ENCODE measurements at places on chromosomes 12 and 14. TPM values are rescaled to one million over a fixed set of nuclear protein-coding genes. Genes with fewer than 3 reads are reported as not detected.

GRCh38 chr14:71668186-71668912, 263.9 kb upstream of the RGS6 start:
- no peak overlapping the region for H3K27ac ChIP-seq
- no peak overlapping the region for H3K4me3 ChIP-seq
- H3K4me1 ChIP-seq: no peaks in the 10 kb centered on the region
- no peak for DNase-seq
- peaks cover 15% of the 10 kb centered on the region for H3K36me3 ChIP-seq
- H3K27me3 ChIP-seq: no peaks in the 10 kb centered on the region

DNA sequence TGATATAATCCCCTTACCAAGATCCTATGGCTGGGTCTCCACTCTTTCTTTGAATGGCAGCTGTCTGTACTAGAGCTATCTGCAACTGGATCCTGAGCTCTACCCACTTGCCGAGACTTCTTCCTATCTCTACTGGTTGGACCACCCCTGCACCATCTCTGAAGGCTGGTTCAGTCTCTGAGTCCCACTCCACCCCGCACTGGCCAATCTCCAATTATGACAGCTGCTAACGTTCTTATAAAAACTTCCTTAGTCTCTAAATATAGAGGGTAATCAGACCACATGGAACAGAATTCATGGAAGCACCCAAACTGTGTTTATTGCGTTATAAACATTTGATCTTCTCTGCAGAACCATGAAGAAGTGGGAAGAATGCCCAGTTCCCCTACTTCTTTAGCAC, 186.6 kb upstream of the EEA1 start:
- H3K36me3 ChIP-seq: no peaks in the 10 kb centered on the region
- no peak overlapping the region for H3K27ac ChIP-seq
- H3K4me3 ChIP-seq: no peak overlapping the region

The CLEC12A gene
- total RNA-seq: 18.9 TPM

DNA sequence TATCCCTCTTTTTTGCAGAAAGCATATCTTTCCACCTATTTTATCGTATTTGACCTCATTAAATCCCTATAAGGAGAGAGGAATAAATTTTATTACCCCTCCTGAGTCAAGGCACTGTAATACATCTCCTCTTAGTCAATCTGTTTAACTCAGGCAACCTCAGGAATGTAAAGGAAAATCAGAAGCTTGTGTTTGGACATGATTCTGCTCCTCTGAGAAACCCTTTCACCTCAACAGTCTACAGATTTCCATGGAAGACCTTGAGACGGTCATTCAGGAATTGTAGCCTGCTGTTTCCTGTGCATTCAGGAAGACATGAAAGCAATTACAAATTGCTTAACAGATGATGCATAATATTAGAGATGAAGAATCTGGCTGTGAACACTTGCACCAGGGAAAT, 360.8 kb downstream of the PAWR start:
- no peak overlapping the region for H3K27ac ChIP-seq
- no peaks in the 10 kb centered on the region for H3K27me3 ChIP-seq
- no peak for DNase-seq
- H3K4me3 ChIP-seq: no peak overlapping the region
- H3K36me3 ChIP-seq: no peaks in the 10 kb centered on the region
- H3K4me1 ChIP-seq: no peaks in the 10 kb centered on the region

The SLC8A3 gene
- 0.30 TPM for total RNA-seq

The PPFIA2 gene
- not detected for total RNA-seq

- no peak for DNase-seq
- no peaks in the 10 kb centered on the region for H3K4me1 ChIP-seq
- H3K27me3 ChIP-seq: no peaks in the 10 kb centered on the region
- H3K4me3 ChIP-seq: no peak overlapping the region
Observed at GRCh38 chr14:57748279-57748678, 117.6 kb downstream of the SLC35F4 start.

DNA sequence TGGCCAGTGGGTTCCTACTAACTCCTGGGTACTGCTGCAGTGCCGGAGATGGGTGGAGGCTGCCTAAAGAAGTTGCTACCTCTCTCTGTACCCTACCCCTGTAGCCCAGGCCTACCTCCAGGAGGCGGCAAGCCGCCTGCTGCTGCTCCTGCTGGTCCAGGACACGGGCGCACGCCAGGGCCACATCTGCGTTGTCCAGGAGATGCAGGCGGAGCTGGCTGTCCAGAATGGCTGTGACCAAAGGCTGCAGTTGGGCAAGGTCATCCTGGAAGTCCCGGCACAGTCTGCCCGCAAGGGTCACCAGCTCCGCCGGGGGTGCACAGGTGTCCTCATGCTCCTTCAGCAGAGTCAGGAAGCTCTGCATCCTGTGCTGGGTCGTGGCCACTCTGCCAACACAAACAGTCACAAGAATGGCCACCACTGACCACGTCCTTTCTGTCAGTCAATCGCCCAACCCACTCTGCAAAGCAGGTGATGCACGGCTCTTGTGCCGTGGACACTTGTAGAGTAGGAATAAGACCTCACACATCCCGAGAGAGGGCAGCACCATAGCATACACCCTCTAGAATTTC, 1.6 kb downstream of the ANHX start:
- H3K4me1 ChIP-seq: no peaks in the 10 kb centered on the region
- H3K36me3 ChIP-seq: no peaks in the 10 kb centered on the region
- H3K27me3 ChIP-seq: no peaks in the 10 kb centered on the region
- DNase-seq: no peak

The INSM2 gene
- not detected for total RNA-seq
